Activated CD4-positive, alpha-beta T cell treated with anti-CD3 and anti-CD28 coated beads, Interleukin-2, amount 50 U/mL, for 48 hours (primary cell): ENCODE measurements at places on chromosomes 1 and 21.
A peak's percentile ranks its signal among the peaks of the same experiment; 100 is the strongest.

DNA sequence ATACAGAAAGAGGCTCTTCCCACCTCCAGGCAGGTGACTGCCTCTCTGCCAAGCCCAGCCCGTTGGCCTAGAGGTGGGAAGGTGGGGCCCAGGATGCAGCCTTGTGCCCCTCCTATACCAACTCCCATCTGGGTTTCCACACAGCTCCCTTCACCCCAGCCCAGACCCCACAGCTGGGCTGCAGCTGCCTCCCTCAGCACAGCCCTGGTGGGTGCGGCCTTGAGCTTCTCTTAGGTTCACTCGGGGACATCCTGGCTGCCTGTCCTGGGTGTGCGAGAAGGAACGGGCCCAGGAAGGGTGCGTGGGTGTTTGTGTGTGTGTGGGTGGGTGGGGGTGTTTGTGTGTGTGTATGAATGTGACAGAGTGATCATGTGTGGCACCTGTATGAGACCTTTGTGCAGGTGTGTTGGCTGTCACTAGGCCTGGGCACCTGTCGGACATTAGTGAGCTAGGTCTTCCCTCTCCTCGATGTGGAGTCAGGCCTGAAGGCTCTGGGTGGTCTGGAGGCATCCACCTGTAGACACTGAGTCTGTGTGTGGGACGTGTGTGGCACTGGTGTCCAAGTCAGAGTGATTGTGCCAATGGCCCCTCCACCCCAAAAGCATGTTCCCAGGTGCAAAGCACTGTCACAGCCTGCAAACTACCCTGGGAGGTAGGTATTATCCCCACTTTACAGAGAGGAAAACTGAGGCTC lies 30.7 kb downstream of the FOXO6 start:
- DNase-seq: no peak

DNA sequence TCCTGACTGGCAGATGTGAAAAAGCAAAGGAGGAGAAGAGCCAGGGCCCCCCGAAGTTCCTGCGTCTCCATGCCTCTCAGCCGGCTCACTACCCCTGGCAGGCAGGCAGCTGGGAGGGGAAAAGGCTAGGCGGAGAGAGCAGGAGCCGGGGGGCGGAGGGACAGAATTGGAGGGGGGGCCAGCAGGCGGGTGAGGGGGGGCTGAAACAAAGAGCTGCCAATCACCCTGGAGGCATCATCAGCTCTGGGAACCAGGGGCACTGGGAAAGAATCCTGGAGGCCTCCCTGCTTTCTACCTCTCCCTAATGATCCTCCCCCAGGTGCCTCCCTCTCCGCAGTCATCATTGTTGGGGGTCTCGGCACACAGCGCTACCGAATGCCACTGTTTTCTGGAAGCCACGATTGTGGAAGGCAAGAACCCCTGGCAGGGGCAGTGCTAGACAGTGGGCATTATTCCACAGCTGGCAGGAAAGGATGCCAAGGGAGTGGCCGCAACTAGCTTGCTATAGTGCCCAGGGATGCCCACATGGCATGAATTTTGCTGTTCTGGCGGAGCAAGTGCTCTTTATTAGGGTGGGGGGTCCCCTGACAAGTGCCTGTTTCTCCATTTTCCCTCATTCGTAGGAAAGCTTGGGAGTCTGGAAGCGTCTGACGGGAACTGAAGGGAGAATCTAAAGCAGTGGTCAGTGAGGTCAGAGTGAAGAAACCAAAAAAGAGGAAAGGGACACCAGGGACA lies at the start of gene THBS3:
Gene THBS3 (minus strand): TSS at position 92 of the 735 bp plus-strand sequence. CDS start 21 bp downstream, at position 71.
- no peak for DNase-seq

GRCh38 chr1:219050822-219051125 lies 122.9 kb upstream of the LYPLAL1 start:
- DNase-seq: no peak

DNA sequence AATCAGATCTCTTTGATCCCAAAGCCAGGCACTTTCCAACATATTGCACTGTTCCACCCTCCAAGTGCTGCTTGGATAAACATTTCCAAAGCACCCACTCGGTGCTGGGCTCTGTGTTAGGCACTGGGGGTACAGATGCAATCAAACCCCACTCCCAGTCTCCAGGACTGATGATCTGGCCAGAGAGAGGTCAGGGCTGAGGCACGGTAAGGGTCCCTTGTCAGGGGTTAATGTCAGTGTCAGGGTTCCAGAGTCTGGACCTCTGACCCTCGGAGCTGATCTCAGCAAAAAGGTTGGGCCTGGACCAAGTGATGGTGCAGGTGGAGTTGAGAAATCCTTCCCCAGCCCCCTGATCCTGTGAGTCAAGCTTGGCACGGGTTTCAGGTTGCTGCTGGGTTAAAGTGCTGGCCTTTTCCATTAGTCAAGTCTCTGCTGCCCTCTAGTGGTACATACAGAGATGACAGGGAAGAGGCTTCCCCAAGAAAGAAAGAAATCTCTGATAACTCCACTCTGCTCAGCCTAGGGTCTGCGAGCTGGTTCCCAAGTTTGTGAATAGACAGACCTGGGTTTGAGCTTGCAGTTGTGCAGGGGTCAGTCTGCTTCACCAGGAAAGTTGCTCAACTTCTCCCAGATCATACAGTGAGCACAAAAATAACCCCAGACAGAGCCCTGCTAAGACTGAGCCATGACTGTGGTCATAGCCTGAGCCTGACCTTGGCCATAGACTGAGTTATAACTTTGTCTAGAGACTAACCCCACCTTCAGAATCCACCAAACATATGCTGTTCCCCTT lies 74.6 kb downstream of the DMRTA2 start:
- DNase-seq: peak; percentile 18

GRCh38 chr1:154493276-154493675 lies 8.7 kb upstream of the TDRD10 start:
- no peak for DNase-seq

- DNase-seq: no peak
Measured at GRCh38 chr1:145884675-145885074, 991 bp downstream of the ANKRD35 start.

- no peak for DNase-seq
Measured at GRCh38 chr1:94734963-94735901, 84.9 kb upstream of the SLC44A3 start.

DNA sequence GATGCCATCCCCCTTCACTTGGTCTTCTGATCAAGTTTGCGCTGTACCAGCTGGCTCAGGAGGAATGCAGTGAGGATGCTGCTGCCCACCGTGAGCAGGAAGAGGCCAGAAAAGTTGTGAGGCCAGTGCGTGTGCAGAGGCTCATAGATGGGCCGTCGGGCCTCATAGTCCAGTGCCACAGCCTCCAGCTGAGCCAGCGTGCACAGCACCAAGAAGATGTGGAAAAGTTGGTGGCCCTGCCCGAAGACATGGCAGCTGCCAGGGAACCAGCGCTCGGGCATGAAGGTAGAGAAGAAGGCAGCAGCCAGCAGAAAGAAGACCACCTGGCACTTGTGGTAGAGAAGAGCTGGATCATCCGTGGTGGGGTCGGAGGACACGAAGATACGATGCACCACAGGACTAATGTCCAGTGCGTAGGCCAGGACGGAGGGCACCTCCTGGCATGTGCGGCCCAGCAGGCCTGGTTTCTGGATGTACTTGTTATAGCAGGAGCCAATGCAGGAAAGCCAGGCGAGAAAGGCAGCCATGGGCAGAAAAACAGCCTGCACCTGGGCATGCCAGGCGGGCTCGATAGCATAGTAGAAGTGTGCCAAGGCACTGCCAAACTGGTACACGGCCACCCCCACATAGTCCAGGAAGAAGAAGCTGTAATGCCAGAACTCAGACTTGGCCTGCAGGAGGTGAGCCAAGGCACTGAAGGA lies 3.7 kb upstream of the AUNIP start:
- DNase-seq: no peak

GRCh38 chr1:115648717-115649691 lies 7.2 kb downstream of the VANGL1 start:
- no peak for DNase-seq
